MM.1S (cell line): ENCODE measurements at places on chromosomes 7 and 10.

DNA sequence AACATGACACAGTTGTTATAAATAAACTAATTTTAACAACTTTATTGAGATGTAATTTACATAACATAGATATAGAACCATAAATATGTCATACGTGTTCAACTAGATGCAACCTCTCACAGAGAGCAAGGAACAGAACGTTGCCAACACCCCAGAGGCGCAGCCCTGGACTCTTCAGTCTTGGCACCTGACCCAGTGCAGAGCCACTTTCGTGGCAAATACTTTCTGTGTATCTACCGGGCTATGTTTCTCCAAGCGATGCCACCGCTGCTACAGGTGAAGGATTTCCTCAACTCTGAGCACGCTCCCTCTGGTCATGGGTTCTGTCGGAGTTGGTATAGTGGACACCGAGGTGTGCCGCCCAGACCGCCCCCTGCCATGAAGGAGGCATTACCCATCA, 57.4 kb downstream of the TEX36 start:
- DNase-seq: no peak

DNA sequence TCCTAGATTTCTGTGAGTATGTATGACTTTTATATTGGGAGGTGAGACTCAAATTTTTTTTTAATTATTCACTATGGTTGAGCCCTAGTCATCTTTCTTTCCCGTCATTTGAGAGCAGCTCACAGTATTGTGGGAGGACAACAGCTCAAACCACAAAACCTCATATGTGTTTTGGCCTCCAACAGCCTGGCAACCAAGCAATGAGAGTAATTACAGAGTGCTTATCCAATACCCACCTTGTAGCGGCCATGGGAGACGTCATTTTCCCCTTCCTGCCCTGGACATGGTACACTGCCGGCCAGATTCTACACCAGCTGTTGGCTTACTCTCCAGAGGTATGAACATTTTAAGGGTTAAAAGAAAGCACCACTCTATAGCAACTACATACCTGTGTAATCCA, 49.1 kb downstream of the DOCK4 start:
- no peak for DNase-seq

DNA sequence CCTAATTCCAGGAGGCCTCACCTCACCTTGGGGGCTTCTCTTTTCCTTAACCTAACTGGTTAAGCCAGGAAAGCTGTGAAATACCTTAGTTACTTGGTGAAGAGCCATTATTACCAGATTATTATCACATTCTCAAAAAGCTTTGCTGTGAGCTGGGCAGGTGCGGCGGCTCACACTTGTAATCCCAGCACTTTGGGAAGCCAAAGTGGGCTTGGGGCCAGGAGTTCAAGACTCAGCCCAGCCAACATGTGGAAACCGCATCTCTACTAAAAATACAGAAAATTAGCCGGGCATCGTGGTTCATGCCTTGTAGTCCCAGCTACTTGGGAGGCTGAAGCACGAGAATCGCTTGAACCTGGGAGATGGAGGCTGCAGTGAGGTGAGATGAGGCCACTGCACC, 102.4 kb upstream of the KLF6 start:
- DNase-seq: no peak

DNA sequence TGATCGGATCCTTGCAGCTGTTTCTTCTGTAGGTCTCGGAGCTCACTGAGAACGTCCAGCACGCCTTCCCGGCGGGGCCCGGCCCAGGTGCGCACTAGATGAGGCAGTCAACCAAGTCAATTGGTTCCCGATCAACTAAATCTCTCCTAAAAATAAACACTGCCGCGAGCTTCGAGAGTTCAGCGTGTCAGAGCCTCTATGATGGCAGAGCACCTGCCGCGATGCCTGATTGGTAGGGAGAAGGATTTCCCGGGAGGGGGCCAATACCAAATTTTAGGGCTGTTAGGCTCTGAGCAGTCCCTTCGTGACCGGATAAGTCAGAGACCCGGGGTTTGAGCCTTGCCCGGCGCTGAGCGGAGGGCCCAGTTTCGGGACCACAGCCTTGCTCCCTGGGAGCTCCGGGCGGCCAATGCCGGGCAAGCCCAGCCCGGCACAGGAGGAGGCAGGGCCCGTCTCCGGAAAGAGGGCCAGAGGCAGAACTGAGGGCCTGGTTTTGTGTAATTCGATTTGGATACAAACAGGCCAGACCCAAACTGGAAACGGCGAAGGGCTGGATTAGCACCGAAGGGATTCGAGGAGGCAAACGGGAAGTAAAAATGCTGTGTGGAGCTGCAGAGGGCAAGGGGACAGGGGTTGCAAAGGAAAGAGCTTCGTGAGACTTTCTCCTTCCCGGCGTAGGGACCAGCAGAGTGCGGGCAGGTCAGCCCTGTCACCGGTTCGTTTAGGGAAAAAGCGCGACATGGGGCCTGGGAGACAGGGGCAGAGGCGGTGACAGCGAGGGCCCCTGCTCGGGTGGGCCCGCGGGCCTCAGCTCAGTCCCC, 569 bp downstream of the SLC26A5 start:
- DNase-seq: no peak

GRCh38 chr7:18196638-18197037, 169.0 kb upstream of the PRPS1L1 start:
- DNase-seq: no peak

GRCh38 chr10:126417220-126417825, 29.0 kb upstream of the ADAM12 start:
- no peak for DNase-seq

DNA sequence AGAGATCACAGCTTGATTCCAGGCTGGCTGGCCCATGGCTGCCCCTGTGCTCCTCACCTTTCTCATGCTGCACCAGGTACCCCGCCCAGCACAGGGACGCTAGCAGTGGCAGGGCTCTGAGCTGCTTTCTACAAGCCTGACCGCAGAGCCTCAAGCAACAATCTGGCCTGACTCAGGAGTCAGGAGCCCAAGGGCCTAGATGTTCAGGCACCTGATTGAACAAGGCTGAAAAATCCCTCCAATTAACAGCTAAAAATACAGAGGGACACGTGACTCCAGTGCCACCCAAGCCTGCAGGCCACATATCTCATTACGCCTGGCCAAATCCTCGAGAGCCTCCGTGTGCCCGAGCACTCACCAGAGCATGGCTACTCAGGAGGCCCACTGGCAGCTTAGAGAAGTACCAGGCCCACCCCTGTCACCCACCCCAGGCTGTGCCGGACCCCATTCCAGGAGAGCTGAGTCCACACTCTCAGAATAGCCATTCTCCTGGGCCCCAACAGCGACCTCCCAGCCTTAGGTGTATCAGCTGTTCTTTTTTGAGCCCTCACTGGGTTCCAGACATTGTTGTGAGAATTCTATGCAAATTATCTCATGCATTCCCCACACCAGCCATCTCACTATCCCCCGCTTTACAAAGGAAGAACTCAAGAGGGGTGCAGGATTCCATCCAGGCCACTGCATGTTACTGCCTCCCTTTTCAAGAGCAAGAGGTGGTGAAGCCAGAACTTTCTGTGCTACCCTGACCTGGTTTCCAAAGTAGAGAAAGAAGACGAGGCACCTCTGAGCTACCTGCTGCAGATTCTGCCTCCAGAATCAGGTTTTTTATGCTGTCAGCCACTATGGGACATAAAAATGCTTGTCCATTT, 98.3 kb downstream of the COL13A1 start:
- no peak for DNase-seq

DNA sequence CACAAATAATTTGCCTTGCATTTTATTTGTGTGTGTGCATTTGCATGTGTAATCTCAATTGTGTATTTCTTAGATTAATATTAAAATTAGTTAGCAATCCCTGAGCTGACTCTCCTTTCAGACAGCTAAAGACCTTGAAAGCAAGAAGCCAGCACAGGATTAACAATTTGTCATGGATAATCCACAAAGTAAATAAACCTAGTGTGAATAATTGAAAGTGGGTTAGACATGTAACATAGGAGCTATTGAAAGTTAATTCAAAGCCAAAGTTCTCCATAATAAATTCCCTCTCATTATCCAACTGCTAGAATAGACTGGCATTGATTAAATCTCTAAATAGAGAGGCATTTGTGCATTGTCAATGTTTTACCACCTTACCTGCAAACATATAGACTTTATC, 326.1 kb downstream of the PLXDC2 start:
- no peak for DNase-seq

DNA sequence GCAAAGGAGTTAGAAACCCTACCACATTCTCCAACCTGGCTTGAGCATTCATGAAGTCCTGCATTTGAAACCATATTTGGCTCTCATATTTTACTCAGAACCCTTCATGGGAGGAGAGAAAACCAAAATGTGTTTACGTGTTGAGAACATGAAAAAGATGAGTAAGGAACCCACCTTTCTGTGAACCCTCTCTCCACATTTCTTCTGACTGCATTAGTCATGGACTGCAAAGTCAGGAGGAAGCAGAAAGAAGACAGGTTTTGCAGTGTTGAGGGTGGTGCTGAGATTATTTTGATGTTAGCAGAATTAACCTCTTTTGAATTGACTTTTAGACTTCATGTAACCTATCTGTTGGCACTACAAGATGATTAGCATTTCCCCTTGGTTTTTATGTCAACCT, 4.9 kb downstream of the IFIT1B start:
- DNase-seq: no peak

DNA sequence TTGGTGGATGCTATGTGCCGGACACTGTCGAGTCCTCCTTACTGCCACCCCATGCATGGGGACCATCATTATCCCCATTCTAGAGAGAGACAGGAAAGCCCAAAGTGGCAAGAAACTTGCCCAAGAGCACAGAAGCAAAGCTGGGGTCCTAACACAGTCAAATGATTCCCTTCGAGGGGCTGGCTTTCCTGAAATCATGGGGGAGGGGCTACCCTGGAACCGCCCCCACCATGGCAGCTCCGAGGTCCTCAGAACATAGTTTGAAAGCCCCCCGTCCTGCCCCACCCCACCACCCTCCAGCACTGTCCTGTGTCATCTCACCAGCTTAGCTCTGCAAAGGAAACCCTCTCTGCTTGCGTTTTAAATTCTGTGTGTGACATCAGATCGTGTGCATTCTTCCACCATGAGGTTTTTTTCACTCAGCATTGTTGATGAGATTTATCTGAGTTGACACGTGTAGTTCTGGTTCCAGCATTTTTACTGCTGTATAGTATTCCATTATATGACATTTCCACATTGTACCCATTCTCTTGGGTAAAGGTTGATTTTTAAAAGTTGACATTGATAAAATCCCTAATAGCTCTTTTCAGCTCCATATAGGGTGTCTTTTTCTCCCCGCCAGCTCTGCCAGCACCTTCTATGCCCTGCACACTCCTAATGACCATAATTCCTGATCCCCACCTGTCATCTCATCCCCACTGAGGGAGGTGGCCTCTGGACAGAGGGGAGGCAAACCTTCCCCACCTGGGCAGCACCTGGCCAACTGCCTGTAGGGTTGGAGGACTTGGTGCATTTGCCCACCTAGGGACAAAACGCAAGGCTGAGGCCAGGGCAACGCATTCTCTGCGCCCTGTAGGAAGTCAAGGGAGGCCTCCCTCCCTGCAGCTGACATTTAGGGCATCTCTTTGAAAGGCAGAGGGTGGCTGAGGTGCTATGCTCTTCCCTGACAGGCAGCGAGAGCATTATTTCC, 100.2 kb upstream of the GPR26 start:
- no peak for DNase-seq

DNA sequence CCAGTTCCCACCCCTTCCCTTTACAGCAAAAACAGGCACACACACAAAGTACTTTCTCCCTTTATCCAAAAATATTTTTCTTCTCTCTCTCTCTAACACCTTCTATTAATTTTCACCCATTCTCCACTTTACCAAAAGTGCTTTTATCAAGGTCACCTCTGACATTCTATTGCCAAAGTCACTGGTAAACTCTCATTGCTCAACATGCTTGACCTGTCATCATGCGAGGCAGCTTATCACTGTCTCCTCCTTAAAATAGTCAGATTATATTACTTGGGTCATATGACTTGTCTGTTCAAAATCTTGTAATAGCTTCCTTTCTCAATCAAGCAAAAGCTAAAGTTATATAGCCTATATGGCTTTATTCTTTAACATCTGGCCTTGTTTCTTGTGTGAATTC, 28.6 kb downstream of the MACC1 start:
- DNase-seq: no peak

GRCh38 chr7:128174386-128174785, 66.7 kb upstream of the LEP start:
- DNase-seq: no peak

DNA sequence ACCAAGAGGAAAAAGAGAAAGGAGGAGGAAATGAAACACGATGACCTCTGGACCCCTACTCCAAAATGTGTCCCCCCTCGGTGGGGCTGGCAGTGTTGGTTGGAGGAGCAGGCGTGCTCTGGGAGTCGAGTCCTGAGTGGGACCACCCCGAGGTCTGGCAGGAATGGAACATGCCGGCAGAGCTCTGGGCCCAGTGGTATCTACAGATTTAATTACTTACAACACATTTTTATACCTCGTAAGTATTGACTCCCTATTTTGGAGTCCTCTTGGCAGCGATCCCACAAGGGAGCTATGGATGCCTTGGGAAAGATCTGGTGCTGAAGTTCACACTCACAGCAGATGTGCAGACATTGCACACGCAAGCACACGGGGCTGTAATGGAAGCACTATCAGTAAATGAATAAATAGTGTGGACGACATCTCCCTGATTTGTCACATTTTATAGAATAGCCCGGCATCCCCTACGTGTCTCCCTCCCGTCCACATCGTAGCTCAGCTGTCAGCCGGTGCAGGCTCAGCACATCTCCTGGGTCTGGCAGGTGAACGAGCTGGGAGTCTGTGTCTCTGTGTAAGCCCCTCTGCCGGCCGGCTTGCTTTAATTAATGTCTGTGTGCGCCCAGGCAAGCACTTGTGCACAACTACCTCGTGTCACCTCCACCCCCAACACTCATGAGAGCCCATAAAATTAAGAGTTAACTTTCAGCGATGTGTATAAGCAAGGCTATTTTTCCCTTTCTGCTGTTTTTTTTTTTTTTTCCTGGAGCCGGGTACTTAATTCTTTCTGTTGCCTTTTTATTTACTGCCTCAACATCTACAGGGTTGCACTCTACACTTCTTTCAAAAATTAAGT, 603.2 kb downstream of the LRMDA start:
- DNase-seq: no peak

DNA sequence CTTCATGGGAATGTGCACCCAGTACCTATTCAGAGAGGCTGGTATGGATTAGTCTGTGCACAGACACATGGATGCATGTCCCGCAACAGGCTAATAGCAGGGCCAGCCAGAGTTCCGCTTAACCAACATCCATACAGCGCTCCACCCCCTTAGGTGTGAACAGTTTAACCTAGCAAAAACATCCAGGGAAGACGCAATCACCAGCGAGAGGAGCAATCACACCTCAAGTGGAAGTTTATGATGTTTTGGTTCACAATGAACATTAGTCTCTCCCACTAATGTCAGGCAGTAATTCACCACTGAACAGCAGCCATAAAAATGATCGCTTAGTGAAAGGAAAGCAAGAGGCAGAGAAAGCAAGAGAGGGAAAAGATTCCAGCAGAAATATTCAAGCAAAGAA, 91.1 kb downstream of the PLXNA4 start:
- DNase-seq: no peak

DNA sequence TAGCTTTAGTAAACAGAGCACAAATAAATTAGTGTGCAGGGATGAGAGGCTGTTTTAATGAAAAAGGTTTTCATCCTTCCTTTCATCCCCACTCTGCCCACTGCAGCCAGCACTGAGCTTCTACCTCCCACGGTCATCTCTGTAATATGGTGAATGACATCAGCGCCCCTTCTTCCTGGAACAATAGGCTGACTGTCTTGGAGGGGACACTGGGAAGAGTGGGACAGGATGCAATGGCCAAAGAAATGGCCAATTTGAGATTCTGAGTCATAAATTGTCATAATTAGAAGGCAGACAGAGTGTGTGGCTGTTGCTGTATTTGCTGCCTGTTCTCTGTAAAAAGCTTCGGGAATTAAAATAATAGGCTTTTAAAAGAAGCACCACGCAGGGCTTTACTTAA, 126.7 kb upstream of the CALN1 start:
- no peak for DNase-seq

- DNase-seq: no peak
Measured at GRCh38 chr7:81213394-81213793, 294.5 kb upstream of the SEMA3C start.
